Hepatocyte (in vitro differentiated cells): ENCODE measurements at places on chromosomes 11 and 22.

DNA sequence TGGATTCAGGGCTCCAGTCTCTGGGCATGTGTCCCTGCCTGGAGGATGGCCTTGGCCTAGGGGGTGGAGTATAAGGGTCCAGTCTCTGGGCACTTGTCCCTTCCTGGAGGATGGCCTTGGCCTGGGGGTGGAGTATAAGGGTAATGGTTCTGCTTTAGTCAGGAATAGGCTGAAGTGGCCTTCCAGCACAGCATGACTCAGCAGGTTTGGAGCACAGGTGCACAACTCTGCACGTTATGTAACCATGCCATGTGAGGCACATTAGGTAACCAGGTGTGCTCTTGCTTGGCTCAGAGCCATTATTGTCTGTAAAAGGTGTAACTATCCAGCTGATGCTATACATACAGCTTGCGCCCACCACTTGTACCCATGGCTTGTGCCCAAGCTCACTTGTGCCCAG, 48.4 kb upstream of the POLD3 start:
- peak; percentile 22 for DNase-seq

DNA sequence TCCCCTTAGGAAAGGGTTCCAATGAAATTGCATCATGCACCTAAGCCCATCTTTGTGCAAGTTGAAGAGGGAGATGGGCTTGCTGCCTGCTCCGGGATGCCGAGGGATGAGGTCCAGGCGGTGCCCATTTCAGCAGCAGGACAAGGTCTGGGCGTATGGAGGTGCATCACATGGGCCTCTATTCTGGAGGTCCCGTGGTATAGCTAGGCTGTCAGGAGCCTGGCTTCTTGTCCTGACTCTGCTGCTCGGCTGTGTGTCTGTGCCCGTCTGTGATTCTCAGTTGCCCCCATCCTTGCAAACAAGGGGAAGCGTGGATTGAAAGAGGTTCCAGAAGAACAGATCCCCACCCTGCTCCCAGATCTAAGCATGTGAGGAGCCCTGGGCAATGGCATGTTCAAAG, 130.0 kb downstream of the OSBP2 start:
- no peak for DNase-seq

- no peak for DNase-seq
These were observed 259.5 kb downstream of the CADM1 start for GRCh38 chr11:115244758-115245157.

DNA sequence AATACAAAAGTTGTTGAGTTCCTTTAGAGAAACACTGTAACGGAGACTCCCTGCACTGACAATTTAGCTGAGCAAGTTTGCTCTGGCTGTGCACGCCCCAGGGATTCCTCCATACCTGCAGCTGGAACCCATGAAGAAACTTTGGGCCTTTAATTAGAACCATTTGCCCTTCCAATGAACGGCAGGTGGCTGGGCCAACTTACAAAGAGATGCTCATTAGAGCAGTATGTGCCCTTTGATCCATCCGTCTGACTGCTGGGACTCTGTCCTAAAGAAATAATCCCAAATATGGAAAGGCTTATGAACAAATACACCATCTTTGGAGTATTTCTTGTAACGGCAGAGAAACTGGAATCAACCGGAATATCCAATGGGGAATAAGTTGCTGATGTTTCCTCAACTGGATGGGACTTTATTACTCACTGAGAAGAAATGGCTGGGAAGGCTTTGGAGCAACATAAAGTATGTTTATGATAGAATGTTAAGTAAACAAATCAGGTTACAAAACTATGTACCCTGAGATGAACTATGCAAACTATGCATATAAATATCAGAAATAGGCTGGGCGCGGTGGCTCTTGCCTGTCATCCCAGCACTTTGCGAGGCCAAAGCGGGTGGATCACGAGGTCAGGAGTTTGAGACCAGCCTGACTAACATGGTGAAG, 24.4 kb upstream of the FBLN1 start:
- peak; percentile 45 for DNase-seq

DNA sequence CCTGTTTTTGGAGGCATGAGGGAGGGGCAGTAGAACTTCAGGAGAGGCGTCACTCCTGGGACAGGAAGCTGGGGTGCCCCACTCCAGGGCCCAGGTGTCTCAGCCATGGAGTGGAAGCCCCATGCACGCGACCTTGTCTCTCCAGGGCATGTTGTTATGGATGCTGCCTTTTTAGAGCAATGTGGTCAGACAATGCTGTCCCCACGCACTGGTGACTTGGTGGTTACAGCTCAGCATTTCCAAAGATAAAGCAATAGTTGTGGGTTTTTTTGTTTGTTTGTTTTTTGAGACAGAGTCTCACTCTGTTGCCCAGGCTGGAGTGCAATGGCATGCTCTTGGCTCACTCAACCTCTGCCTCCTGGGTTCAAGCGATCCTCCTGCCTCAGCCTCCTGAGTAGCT, 22.3 kb downstream of the EIF4G2 start:
- DNase-seq: no peak

GRCh38 chr11:70948855-70949531, 303.4 kb downstream of the SHANK2 start:
- no peak for DNase-seq

DNA sequence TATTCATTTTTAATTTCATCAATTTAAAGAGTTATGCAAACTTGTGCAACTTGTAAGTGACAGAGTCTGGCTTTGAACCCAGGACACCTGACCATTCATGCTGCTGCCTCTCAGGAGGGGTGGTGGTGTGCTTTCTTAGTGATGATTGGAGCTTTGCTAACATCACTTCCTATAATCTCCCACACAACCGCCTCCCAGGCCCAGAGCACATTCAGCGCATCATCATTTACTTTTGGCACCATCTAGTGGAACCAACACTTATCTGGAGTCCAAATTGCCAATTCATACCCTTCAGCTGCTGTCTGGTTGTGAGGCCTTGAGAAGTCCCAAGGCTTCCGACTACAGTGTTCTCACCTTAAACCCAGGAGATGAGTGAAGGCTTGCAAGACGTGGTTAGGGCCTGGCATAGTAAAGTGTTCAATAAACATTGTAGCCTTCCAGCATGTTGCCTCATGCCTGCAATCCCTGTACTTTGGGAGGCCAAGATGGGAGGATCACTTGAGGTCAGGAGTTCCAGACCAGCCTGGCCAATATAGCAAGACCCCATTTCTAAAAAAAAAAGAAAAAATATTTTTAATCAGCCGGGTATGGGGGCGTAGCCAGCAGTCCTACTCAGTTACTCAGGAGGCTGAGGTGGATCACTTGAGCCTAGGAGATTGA, 1.1 kb upstream of the TTLL1 start:
- DNase-seq: peak; percentile 75

- no peak for DNase-seq
These were observed 23.9 kb upstream of the ELFN2 start for GRCh38 chr22:37451218-37451617.

DNA sequence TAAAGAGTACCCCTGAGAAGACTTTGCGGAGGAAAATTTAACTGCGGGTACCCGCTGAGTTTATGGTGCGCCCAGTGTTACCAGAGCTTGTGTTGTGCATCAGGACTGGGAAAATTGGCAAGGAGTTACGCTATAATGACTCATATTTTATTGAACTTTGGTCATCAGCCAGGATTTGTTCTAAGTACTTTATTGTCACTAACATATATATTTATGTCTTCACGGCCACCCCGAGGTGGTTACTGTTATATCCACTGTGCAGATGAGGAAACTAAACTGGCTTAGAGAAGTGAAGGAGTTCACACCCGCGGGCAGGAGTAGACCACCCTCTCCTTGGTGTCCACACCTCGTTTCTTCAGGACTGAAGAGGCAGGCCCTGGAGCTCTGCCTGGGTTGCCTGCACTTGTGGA, 667 bp downstream of the ACCS start:
- peak; percentile 63 for DNase-seq

DNA sequence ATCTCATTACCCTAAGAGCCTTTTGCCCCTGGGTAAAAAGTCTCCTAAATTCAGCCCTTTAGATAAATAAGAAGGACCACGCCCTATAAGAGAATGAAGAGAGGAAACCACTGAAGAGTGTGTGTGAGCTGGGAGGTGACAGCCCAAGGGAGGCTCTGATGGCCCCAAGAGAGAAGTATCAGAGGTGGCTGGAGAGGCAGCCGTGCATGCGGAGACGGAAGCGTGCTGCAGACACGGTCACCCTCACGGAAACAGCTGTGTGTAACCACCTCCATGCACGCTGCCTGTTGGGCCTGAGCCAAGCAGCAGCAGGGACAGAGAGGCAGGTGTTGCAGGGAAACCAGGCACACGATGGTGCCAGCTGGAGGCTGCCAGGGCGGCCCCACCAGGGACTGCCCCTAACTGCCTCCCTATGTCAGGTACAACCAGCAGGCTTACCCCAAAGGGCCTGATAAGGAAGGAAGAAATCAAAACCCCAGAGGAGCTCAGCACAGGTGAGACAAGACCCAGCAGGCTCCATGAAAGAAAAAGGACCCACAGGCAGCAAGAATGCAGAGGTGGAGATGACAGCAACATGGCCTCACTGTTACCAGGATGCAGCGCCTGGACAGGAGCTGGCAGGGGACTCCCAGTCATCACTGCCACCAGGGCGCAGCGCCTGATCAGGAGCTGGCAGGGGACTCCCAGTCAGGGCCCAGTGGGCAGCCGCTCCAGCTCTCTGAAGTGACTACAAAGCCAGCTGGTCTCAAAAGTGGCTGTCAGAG, 7.8 kb downstream of the LARGE2 start:
- peak; percentile 13 for DNase-seq

DNA sequence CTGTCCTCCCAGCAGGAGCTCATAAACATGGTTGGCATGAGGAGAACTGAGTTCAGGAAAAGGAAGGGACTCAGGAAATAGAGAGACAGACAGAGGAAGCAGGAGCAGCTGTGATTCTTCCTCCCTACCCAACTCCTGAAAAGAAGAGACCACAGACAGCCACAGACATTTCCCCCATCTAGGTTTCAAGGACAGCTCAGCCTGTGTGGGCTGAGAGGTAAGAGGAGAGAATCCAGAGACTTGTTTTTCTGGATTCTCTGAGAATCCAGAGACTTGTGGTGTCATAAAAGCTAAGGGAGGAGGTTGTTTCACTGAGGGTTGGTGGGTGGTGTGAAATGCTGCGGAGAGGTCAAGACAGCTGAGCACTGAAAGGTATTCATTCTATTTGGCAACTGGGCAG, 19.0 kb upstream of the STK33 start:
- no peak for DNase-seq

DNA sequence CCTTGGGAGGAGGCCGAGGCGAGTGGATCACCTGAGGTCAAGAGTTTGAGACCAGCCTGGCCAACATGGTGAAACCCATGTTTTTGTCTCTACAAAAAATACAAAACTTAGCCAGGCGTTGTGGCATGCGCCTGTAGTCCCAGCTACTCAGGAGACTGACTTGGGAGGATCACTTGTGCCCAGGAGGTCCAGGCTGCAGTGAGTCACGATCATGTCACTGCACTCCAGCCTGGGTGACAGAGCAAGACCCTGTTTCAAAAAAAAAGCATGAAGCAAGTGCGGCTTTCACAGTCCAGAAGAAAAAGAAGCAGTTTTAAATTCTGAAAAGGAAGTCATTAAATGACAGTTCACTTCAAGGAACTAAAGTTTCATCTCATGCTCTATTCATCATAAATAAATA, 7.1 kb upstream of the LTO1 start:
- no peak for DNase-seq

- no peak for DNase-seq
These were observed 106.5 kb downstream of the NAV2 start for GRCh38 chr11:19819148-19819547.

DNA sequence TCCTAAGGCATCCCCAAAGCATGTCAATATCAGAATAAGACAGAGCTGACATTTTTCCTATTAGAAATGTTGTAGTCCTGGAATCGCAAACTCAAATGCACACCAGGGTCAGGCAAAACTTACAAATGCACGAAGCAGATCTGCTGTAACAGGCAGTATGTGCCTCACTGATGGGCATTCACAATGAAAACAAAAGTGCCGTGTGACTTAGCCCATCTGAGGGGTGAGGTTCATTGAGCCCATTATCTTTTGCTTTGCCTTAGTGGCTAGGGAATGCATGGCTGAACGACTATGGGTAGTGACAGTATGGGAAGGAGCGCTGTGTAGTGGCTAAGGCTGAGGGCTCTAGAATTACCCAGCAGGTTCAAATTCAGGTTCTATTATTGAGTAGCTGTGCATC, 43.1 kb upstream of the RASSF10 start:
- DNase-seq: no peak

- DNase-seq: peak; percentile 51
These were observed 69.7 kb upstream of the ZBED5 start for GRCh38 chr11:10927538-10927937.

DNA sequence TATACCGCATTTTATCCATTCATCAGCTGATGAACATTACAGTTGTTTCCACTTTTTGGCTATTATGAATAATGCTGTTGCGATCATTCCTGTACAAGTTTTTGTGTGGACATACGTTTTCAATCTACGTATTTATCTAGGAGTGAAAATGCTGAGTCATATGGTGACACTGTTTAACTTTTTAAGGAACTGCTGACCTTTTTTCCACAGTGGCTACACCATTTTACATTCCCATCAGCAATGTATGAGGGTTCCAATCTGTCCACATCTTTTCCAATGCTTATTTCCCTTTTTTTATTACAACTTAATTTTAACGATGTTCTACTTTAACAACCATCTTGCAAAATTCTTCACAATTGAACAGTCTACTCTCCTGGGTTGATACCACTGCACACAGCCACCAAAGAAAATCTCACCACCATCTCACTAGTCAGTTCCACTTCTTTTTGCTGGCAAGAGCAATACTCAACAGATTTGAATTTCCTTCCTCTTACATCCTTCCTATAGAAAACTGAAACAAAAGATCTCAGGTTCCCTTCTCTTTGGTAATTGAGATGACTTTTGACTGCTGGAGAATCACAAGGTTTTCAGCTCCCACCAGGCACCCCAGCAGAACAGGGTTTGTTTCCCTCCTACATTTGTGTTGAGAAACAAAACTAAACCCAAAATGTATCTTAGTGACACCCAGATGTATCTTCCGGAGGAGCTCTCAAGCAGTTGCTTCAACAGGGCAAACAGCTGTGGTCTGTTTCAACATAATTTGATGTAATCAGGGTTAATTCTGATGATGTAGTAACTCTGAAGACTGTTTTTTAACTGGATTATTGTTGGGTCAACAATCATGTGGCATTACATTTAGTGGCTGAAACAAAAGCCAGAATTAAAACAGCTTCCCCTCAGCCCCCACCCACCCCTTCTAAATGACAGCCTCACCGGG, 7.0 kb upstream of the GAB2 start:
- DNase-seq: no peak

DNA sequence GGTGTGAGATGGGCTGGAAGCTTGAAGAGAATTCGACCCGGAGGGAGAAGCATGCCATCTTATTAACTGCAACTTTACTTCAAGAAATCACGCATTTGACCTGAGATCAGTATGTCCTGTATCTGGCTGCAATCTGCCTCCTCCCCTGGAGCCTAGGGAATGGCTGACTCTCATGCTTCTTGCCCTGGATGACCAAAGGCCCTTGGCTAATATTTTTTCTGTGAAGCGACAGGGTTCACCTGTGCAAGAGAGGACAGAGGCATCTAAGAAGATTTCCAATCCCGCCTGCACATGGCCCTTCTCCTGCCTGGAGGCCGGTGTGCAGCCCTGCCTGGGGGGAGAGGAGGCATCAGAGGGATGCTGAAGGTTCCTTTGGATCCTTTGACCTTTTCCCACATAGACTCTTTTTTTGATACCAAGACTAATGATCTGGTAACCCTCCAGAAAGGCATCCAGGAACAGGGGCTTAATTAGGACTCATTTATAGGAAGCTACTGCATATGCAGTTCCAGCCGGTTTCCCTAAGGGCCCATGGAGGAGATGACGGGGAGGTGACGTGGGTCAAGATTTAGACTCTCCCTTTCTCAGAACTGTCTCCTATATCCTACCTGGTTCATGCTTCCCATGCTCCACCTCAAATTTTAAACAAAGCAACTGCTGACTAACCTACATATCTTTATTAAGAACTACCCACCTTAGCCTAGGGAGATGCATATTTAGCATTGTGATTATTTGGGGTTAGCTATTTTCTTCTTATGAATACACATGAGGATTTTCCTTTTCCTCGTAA, 50.8 kb downstream of the NTM start:
- DNase-seq: no peak
